ENCODE measurements at places on chromosomes 2 and 18. TPM values are rescaled to one million over a fixed set of nuclear protein-coding genes. Genes with fewer than 3 reads are reported as not detected.

DNA sequence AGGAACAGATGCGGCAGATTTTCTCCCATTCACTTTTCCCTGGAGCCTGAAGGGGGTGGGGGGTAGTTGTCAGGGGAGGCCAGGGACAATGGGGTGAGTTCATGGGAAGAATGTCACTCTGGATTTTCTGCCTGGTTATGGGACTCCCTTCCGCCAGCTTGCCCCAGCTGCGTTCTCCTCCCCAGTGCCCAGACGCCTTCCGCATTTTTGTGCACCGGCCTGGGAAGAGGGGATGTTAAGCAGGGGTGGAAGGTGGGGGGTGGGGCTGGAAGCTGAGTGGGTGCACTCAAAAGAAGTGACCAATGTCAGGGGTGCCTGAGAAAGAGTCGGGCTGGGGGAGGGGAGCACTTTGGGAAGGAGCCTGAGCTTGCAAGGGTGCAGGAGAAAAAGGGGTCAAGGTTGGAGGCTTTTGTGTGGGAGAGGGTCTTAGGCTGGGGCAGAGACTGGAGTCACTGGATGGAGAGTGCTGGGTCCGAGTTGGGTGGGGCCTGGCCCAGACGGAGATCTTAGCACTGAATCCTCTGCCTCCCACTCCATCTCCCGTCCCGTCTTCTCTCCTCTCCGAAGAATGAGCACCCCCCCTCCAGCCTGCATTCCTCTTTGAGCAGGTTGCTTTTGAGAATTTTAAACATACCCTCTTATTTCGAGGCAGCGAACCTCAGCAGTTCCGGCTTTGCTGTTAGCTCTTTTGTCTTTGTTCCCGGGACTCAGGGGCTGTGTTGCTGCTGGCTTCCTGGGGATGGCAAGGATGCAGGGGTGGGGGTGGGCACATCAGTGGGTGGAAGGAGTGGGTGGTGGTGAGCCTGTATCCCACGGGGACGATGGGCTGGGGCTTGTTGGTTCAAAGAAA lies 2.7 kb downstream of the IGFBP2 start:
- DNase-seq, result no peak

CHRNG gene
- total RNA-seq, result not detected

SRD5A2 gene
- total RNA-seq, result not detected

GRCh38 chr2:18803141-18803939 lies 214.0 kb upstream of the NT5C1B start:
- no peak for DNase-seq

TMEM198 gene
- total RNA-seq, result 1.0 TPM

DNA sequence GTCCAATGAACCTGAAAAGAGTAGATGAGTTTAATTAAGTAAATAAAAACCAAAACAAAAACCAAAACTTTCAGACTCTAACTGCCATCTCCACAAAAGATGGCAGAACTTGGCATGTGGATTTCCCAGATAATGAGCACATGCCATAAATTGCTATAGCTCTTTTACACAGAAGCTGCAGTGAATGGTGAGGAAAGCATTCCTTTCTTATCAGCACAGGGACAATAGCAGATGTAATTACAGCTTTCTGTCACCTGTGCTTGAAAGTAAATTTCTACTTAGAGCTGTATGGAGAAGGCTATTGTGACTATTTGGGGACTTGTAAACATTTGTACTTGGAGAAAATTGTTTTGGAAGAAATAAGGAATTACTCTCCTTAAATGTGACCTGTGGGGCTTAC lies 378.4 kb downstream of the RPRM start:
- no peak for DNase-seq

- peak; percentile 25 for DNase-seq
These were observed 50.2 kb upstream of the ANKRD44 start for GRCh38 chr2:197360744-197361156.

GRCh38 chr2:130375291-130376266 lies 19.7 kb downstream of the PTPN18 start:
- DNase-seq, result no peak

DNA sequence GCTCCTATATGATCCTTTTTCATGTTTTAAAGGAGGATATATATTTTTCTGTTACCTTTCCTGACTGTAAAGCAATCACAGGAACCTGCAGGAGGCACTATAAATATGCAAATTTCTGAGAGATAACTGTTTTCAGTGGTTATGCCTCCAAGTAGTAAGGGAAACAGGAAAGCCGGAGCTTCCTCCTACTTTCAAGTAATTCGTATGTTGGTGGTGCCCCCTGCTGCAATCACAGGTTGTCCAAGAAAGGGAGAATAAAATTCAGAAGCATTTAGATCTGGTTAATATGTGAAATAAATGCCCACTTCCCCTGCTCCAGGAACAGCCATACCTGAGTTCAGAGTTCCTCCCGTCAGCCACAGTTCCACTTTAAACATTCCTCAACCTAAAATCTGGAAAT lies 12.0 kb upstream of the BCL11A start:
- peak; percentile 27 for DNase-seq

DNA sequence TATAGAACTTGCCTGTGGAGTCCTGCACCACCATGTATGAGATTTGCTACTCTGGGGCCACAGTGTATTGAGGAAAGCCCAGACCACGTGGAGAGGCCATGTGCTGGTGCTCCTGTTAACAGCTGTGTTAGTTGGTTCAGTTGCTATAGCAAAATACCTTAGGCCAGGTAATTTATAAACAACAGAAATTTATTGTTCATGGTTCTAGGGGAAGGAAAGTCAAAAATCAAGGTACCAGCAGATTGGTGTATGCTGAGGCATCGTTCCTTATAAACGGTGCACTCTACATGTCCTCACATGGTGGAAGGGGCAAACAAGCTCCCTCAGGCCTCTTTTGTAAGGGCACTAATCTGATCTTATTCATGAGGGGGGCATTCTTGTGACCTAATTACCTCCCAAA lies 272.3 kb upstream of the FBXO11 start:
- DNase-seq, result no peak

- no peak for DNase-seq
These were observed 27.5 kb downstream of the TFCP2L1 start for GRCh38 chr2:121257480-121257840.

CHST9 gene
- total RNA-seq, result not detected

- DNase-seq, result peak; percentile 44
These were observed 44.6 kb downstream of the ITGB1BP1 start for GRCh38 chr2:9378433-9379390.

- DNase-seq, result no peak
These were observed 69.9 kb downstream of the UXS1 start for GRCh38 chr2:106124106-106124756.

DNA sequence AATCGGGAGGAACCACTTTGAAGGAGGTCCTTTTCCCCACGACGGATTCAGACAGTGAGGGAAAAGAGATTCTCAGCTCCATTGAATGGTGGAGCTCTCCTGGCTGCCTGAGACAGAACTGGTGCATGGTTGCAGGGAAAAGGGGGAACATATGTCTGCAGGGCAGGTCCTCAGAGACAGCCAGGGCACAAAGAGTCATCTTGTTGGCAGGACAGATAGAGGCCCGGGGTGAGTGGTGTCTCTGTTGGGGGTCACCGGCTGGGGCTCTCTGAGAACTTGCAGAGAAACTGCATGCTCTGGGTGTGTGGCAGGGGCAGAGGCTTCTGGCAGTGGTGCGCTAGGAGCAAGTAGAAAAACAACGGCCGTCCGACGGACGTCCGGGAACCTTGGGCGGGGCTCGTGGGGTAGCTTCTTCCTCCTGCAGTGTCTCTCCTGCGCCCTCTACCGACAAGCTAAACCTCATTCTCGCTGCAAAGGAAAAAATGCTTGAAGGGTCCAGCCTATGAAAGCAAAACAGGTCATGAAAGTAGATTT lies 94.3 kb downstream of the CDCA7 start:
- peak; percentile 69 for DNase-seq

GRCh38 chr18:55635439-55635838 lies 47.4 kb upstream of the TCF4 start:
- no peak for DNase-seq

- no peak for DNase-seq
These were observed 248.9 kb downstream of the MYCN start for GRCh38 chr2:16189029-16189835.

LHCGR gene
- total RNA-seq, result not detected

DNA sequence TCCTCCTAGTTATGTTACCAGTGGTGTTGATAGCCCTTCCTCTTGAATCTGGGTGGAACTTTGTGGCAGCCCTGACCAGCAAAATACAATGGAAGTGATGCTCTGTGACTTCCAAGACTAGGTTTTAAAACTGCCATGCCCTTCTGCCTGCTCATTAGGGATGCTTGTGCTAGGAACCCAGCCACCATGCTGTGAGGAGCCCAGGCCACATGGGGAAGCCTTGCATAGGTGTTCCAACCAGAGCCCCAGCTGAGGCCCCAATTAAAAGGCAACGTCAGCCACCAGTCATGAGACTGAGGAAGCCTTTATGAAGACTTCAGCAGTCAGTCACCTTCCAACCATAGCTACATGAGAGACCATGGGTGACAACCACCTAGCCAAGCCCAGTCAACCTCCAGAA lies 14.0 kb upstream of the MAPRE2 start:
- DNase-seq, result no peak

GRCh38 chr2:100062336-100062735 lies 80.1 kb downstream of the AFF3 start:
- no peak for DNase-seq

PROM2 gene
- total RNA-seq, result 40.7 TPM

GAL3ST2 gene
- total RNA-seq, result not detected

CYP27C1 gene
- 6.4 TPM for total RNA-seq

SLC5A7 gene
- total RNA-seq, result not detected

GRCh38 chr2:67085146-67085545 lies 312.0 kb upstream of the ETAA1 start:
- no peak for DNase-seq

DNA sequence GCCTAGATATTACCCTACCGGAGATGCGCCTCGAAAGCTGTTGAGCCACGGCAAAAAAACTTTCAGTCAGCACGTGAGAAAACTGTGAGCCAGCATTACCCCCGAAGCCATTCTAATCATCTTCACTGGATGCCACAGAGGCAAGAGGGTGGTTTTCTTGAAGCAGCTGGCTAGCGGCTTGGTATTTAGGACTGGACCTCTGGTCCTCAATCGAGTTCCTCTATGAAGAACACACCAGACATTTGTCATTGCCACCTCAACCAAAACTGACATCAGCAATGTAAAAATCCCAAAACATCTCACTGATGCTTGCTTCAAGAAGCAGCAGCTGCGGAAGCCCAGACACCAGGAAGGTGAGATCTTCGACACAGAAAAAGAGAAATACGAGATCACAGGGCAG lies 52.8 kb upstream of the SLC66A3 start:
- DNase-seq, result no peak

KCNG2 gene
- not detected for total RNA-seq

GRCh38 chr2:49371128-49371701 lies 216.9 kb upstream of the FSHR start:
- DNase-seq, result no peak

GRCh38 chr2:201150454-201151020 lies 32.4 kb upstream of the CASP10 start:
- no peak for DNase-seq

GRCh38 chr18:66048406-66048805 lies 297.6 kb downstream of the CDH7 start:
- DNase-seq, result no peak

GRCh38 chr2:37250869-37251740 lies 19.6 kb downstream of the NDUFAF7 start:
- DNase-seq, result no peak

DNA sequence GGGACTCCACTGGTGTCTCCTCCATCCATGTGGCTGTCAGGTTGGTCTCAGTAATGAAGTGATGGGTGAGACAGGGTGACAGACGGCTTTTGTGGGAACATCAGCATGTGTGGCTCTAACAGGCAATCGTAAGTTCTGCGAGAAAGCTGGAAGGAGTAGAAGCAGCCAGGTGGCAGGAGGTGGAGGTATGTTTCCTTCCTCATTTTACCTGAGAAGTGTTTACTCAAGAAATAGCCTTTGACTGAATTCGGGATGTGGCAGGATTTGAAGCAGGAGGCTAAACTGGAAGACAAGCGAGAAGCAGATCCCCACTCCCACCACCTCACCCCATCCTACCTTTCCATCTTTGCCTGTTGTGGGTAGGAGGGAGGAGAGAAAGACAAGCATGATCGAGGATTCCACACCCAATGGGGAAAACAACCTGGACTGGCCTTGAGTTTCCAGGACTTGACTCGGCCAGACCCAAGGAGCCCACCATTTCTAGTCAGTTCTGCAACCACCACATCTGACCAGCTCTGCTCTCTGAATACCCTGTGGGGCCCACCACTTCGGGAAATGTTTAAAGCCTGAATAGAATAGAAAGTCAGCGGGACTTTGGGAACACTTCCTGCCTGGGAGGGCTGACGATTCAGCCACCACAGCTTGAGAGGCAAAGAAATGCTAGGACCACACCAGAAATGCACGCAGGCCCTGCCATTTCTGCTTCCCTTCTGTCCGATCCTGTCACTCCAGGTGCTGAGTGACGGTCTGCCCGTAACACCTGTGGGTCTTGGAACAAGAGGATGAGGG lies 1.2 kb downstream of the ABCG8 start:
- DNase-seq, result no peak

DNA sequence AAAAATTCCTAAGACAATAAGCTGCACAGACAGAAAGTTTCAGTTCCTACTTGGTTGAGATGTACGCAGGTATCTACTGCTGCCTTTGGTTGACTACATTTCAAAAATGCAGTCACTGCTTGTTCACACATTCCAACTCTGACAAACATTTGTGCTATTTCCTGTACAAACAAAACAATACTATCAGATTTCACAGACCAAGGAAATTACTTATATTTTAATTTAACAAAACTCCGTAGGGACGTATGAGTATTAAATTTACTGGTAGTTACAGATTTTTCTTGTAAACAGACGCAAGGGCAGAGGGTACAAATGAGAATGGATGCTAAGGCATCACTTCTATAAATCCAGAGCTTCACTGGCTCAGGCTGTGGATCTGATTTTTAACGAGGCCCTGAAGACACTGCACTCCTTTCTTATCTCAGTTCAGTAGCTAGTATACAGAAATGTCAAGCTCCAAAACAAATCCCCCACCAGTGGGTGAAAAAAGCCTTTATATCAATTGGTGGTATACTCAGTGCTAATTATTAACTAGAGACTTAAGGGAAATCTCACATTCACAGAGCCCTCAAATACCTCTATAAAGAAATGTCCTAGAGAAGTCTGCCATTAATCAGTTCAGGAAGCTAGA lies 31.7 kb upstream of the TTC32 start:
- DNase-seq, result peak; percentile 69

DSEL gene
- total RNA-seq, result 5.0 TPM

DNA sequence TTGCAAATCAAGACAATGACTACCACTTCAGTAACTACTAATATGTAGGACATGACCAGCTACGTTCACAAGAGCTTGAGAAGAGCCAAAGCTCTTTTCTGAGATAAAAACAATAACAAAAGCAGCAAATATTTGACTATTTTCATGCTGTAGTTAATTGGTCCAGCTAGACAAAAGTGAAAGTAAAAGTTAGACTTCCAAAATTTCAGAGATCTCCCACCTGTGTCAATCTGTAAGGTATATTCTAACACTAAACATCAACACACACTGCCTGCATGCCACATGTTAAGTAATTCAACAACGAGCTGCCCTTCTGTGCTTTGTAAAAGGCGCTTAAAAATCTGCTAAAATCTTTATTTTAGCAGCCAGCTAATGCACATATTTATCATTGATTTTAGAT lies 185.9 kb downstream of the SLC39A10 start:
- no peak for DNase-seq
